GM06990 (cell line): ENCODE measurements at places on chromosomes 7 and 10.

GRCh38 chr7:30556840-30557239 lies 37.8 kb upstream of the GARS1 start:
- no peak for DNase-seq

- DNase-seq = peak; percentile 38
Observed at GRCh38 chr10:23439452-23439960, 631 bp downstream of the OTUD1 start.

DNA sequence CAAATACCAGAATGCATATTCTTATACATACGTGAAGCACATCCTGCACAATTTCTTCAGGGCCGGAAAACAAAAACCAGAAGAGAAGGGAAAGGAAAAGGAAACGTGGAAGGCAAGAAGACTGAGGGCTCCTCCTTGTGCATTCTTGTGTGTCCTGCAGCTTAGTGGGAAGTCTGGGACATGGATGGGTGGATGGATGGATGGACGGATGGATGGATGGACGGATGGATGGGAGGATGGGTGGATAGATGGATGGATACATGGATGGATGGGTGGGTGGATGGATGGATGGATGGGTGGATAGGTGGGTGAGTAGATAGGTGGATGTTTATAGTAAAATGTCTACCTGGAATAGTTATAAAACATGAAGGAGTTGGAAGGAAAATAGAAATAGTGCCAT lies 30.8 kb upstream of the SLC35B4 start:
- no peak for DNase-seq

GRCh38 chr7:35565927-35566326 lies 129.0 kb downstream of the HERPUD2 start:
- DNase-seq = no peak

- DNase-seq = no peak
Observed at GRCh38 chr10:95425592-95426465, 135.0 kb upstream of the PDLIM1 start.

DNA sequence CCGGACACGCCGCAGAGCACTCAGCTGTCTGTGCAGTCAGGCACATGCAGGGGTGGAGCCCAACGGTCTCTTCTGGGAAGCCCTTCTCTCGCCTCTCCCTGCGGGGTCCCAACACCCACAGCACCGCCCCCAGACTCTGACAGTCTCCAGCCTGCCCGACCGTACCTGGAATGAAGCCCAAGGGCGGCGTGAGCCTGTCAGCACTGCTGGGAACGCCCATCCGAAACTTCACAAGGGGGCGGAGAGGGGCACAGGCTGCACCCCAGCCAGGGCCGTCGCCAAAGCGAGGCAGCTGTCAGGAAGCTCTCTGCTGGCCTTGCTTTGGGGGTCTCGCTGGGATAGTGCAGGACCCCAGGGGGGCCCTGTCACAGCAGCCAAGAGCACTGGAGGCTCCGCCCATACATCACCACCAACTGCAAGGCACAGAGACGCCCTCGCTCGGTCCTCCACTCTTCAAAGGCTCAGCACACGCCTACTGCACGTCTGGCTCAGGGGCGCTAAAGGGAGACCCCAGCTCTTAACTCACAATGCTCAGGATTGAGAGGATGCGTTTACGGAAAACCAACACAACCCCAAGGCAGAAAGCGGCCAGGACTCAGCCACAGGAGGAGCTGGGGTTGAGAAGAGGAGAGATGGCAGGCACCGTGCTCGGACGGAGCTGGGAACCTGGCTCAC lies 30.9 kb downstream of the MAD1L1 start:
- DNase-seq = no peak

GRCh38 chr7:53350241-53350640 lies 314.8 kb downstream of the POM121L12 start:
- DNase-seq = no peak

GRCh38 chr7:131859147-131859821 lies 302.9 kb upstream of the PODXL start:
- DNase-seq = peak; percentile 5

- no peak for DNase-seq
Observed at GRCh38 chr7:112500619-112501018, 19.8 kb downstream of the LSMEM1 start.

DNA sequence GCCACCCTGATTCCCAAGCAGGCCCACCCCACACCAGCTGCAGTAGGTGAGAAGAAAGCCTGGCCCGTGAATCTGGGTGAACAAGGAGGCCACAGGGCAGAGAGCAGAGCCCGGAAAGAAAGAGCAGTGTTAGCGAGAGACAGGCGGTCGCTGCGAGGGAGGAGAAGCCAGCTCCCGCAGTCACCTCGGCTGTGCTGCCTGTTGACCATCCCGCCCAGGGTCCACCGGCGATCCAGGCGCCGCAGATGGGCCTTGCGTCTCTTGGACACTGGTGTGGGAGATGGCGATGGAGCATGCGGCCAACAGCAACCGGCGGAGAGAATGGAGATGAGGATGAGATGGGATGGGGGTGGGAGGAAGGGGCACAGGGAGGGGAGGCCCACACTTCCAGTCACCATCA lies 128.8 kb downstream of the NEURL1 start:
- no peak for DNase-seq

DNA sequence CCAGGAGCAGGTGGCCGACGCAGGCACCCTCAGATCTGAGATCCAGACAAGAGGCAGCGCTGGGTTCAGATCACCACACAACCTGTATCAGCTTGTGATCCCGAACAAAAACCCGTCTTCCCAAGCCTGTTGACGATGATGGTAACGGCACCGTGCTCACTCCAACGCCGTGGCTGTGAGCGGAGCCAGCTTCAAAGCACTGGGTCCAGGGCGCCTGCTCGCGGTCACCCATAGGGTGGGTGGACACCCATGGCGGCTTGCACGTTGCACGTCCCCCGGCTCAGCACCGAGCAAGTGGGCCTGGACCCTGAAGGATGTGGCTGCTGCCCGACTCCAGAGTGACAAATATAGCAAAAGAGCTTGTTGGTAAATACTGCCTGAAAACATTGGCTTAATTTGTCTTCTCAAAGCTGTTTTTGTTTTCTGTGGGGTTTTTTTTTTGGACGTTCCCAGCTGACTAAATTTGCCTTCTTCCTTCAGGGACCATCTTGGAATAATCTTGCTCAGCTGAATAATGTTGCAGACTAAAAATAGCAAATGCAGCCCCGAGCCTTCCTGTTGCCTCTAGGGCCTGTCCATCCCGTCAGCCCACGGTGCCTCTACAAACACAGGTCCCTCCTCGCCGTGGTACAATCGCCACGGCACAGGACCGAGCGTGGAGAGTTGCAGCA lies 41.0 kb downstream of the FOXK1 start:
- DNase-seq = no peak

DNA sequence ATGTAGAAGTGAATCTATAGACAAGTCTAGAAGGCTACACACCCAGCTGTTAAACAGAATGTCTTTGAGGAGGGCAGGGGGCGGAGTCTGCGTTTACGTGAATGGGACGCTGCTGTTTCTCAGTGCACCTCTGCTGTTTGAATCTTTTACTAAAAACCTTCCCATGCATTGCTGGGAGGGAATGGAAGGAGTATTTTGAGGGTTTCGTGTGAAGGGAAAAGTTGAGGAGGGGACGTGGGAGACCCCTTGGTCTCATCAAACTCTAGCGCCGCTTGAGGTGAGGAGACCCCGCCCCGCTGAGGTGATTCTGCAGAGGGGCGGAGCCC lies 492 bp upstream of the VCL start:
- DNase-seq = no peak

- DNase-seq = no peak
Observed at GRCh38 chr10:12644380-12645144, 295.2 kb downstream of the CAMK1D start.

GRCh38 chr7:12209221-12209620 lies 1.9 kb upstream of the TMEM106B start:
- no peak for DNase-seq

- no peak for DNase-seq
Observed at GRCh38 chr10:77016855-77017254, 620.8 kb downstream of the KCNMA1 start.

DNA sequence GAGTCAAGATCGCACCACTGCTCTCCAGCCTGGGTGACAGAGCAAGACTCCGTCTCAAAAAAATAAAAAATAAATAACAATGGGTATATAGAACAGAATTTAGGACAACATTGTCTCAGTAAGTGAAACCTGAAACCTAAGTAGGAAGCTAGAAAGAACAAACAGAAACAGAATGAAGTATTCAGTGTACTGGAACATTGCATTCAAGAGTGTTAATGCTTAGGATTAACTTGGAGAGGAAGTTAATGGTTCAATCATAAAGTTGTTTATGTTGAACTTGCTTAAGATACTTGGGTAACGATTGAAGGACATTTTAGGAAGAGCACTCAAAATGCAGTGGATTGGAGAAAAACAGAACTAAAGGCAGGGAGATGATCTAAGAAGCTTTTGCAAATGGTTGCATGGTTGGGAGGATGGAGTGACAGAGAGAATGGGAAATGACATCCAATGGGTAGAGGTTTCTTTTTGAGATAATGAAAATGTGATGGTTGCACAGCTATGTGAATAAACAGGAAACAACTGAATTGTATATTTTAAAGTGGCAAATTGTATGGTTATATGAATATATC lies 233.7 kb downstream of the ADK start:
- DNase-seq = peak; percentile 9

GRCh38 chr10:47344996-47345870 lies 2.9 kb upstream of the RBP3 start:
- DNase-seq = no peak

GRCh38 chr7:16463520-16463919 lies 2.0 kb downstream of the SOSTDC1 start:
- DNase-seq = no peak

DNA sequence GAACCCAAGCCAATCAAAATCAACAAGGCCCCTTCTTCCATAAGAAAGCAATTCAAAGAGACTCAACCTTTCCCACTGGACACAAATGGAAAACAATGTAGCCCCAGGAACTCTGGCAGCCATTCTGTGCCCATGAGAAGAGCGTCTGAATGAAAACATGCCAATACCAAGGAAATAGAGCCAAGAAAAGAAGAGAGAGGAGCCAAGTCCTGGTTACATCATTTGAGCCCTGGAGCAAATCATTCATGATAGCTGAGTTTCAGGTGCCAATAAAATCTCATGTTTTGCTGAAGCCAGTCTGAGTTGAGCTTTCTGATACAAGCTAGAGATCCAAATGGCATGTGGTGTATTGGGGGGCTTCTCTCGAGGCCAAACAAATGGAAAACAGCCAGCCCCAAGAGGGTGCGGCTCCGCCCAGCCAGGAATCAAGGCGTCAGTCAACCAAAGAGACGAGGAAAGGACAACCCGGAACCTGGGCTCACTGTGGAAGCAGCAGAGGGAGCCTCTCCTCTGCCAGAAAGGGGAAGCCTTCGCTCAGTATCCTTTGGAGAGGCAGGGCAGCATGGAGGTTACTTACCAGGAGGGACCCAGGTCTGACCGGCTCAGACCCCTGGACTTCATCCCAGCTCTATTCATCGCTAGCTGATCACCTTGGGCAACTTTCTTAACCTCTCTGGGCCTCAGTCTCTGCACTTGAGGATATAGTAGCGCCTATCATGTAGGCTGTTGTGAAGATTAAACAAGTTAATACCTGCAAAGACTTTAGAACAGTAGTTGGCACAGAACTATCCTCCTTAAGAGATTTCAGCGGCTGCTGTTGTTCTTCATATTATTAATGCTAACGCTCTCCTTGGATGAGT lies 61.8 kb downstream of the OAT start:
- DNase-seq = no peak

- DNase-seq = no peak
Observed at GRCh38 chr7:134856691-134857090, 77.3 kb downstream of the CALD1 start.

GRCh38 chr7:158255558-158255957 lies 332.1 kb downstream of the PTPRN2 start:
- DNase-seq = no peak

GRCh38 chr7:54904130-54904529 lies 114.7 kb upstream of the EGFR start:
- no peak for DNase-seq

GRCh38 chr7:141210862-141211261 lies 137.0 kb downstream of the TMEM178B start:
- no peak for DNase-seq

- no peak for DNase-seq
Observed at GRCh38 chr10:86286236-86287109, 80.1 kb downstream of the GRID1 start.

GRCh38 chr10:129849853-129850252 lies 114.2 kb downstream of the EBF3 start:
- no peak for DNase-seq

DNA sequence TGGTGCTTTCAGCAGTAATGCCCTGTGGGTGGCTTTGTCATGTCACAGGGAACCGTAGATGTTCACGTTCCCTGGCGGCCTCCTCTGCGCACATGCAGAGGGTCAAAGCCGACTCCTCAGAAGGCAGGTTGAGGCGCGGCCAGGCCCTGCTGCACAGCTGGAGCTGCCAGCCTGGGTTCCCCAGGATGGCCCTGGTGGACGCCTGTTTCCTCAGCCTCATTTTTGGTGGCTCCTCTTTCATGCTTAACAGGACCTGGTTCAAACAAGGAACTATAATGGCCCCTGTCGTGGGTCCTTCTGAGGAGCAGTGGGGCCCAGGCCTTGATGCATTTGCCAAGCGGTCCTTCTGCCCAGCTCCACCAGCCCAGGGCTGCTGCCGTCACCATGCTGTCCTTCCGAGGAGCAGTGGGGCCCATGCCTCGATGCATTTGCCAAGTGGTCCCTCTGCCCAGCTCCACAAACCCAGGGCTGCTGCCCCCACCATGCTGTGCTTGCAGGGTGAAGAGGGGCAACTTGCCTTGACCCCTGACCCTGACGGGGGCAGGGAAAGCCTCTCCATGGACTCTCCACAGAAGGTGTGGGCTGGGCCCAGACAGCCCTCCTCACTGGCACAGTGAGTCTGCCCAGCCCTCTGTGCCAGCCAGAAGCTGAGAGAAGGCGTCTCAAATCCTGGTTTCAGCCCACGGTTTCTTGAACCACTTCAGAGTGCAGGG lies 338.2 kb downstream of the TCERG1L start:
- DNase-seq = no peak

DNA sequence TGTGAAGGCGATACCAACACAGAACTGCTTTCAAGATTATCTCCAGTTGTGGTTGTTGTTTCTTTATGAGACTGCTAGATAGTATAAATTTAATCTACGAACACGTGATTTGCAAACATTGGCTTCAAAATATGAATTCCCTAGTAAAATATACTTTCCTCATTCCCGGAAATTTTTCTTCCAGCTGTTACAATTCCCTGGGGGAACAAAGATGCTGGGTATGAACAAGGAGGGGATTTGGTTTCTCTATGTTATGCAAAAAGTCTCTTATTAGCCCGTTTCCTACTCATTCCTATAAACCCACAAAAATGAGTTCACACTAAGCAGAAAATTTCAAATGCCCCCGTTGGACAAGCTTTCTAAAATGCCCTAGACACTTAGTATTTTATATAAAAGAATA lies 928.3 kb downstream of the CNTNAP2 start:
- DNase-seq = no peak

DNA sequence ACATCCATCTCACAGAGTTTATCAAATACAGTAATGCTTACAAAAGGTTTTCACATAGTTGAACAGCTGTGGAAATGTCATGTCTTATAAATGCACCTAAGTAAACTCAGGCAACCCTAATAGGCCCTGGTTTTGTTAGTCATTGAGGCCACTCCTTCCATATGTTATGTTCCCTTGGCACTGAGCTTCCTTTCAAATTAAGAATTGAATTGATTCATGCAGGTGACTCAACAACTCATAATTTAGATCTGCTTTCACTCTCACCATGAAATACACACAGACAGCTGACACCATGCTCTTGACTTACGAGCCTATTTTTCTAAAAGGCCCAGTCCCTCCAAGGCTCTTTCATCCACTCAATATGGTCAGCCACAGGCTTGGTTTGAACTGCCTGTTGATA lies 476.9 kb downstream of the KCNMA1 start:
- DNase-seq = no peak

- no peak for DNase-seq
Observed at GRCh38 chr10:117264782-117265181, 23.9 kb downstream of the SLC18A2 start.

GRCh38 chr10:77187376-77187999 lies 450.1 kb downstream of the KCNMA1 start:
- no peak for DNase-seq
